ENCODE measurements at places on chromosomes 7 and 10.

- DNase-seq = no peak
Observed at GRCh38 chr10:104767282-104767681, 126.2 kb downstream of the SORCS3 start.

DNA sequence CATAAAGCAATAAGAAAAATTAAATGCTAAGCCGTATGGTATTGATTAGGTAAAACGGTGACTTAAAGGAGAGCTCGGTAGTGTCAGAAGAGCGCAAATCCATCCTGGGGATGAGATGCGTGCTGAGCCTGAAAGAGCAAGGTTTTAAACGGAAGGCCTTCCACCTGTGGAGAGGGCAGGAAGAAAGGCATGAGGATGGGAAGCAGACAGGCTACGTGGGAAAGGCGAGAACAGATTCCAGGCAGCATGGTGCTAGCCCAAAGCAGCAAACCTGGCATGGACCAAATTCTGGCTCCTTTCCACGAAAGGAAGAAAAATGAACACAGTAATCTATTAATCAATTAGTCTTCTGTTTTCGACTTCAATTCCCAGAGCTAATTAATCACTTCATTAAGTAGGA, 103.5 kb downstream of the HIPK2 start:
- no peak for DNase-seq

DNA sequence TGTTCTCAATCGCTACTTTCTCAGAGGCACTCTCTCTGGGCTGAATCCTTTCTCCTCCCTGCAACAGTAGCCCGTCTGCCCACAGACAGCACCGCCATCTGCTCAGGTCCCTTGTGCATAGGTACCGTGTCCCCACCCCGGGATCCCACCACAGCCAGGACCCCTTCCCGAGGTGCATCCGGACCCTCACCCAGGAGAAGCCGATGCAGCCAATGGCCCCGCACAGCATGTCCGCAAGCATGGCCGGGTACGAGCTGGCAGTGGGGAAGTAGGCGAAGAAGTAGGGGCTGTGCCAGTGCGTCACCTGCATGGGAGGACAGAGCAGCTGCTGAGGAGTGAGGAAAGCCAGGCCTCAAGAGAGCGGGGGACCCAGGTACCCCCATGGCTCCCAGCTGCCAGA, 25.5 kb downstream of the DDC start:
- DNase-seq = no peak

DNA sequence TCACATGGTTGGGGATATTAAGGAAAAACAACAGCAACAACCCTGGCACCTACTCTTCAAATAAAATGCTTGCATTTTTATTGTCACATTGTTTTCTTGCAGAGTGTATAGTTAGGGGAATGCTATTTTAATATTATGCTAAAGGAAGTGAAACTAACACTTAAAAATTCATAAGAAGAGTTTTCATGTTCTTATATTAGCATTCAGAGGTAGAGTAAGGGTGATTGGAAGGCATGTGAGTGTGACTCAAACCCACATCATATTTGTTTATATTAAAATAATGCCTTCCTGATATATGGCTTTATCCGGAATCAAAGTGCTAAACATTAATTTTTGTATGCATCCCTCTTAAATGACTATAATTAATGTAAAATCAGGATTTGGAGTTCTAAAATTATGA, 59.8 kb upstream of the TES start:
- no peak for DNase-seq

GRCh38 chr7:38040831-38041230, 120.4 kb downstream of the EPDR1 start:
- DNase-seq = no peak

DNA sequence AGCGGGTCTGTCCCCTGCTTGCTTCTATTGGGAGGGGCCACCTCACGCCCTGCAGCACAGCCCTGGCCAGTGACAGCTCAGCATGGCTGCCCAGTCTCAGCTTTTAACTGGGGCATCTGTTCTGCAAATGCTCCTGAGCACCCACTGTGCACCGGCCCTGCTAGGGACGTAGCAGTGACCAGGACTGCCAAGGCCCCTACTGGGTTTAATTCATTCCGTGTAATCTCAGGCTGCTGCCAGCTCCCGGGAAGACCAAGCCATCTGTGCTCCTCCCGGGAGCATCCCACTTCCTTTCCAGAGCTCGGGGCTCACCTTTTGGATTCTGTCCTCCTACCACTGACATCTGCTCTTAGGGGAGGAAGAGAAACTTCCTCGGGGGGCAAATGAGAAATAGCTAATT, 85.2 kb downstream of the ADARB2 start:
- no peak for DNase-seq

DNA sequence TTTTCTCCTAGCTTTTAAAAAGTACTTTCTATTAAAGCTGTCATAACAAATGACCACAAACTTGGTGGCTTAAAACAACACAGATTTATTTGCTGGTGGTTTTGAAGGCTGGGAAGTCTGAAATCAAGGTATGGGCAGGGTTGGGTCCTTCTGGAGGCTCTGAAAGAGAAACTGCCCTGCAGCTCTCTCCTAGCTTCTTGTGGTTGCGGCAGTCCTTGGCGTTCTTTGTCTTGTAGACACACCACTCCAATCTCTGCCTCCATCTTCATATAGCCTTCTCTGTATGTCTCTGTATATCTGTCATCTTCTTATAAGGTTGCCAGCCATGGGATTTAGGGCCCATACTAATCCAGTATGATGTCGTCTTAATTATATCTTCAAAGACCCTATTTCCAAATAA, 79.4 kb upstream of the PRR15 start:
- no peak for DNase-seq

DNA sequence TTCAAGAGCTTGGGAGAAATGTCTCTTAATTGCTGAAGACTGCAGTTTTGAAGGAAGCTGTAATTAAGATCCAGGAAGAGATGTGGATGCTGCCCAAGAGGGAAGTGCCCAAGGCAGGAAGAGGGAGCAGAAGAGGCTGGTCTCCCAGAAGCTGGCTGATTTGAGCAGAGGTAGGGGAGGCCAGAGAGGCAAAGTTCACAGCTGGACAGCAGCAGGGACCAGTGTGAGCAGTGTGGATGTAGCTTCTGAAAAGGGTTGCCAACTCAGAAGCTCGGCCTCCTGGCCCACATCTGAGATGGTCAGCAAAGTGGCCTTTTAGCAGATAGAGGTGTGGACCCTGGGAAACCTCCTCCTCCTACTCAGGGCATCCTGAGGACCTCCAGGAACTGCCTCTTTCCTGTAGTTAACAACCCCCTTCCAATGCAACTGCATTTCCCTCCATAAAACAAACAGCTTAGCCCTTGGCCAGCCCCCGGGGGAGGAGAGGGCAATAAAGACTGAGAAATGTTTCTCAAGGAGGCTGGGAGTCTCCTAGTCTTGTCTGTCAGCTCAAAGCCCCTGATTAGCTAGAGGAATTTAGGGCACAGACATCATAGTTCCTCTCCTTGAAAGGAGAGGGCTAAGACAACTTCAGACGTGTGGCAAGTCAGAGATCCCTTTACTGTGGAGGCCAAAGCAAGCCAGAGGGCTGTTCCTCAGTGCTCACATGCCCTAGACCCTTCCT, 69.5 kb downstream of the PAX2 start:
- DNase-seq = no peak

GRCh38 chr10:78852466-78853240, 216.1 kb upstream of the ZMIZ1 start:
- peak; percentile 27 for DNase-seq

DNA sequence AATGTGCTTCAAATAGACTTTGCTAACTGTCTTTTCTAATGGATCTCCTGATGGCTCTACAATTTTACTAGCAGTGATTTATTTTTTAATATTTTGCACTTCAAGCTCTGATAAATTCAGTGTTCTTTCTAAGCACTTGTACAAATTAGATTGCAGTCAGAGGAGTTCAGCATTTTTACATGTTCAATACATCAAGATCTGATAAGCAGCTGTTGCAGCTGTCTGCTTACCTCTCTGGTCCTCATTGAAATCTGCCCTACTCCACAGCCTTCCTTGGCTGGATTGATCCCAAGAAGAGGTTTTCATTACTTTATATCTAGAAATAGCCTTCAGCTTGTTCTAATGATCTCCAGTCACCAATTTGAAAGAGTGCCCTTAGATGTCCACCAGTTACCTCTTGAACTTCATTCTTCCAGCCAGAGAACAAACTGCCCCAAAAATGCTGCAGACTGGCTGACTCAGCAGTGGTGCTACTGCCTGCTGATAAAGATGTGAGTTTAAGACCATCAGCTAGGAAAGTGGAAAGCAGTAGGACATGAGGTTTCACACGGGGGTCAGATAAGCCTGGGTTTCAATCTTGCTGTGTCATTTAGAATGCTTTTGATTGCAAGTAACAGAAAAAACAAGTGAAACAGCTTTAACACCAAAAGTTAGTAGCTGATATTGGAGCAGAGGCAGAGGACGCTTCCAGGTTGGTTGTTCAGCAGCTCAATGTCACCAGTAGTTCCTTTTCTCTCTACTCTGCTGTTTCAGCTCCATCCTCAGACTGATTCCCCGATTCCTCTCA, 350.9 kb upstream of the NPVF start:
- DNase-seq = no peak

DNA sequence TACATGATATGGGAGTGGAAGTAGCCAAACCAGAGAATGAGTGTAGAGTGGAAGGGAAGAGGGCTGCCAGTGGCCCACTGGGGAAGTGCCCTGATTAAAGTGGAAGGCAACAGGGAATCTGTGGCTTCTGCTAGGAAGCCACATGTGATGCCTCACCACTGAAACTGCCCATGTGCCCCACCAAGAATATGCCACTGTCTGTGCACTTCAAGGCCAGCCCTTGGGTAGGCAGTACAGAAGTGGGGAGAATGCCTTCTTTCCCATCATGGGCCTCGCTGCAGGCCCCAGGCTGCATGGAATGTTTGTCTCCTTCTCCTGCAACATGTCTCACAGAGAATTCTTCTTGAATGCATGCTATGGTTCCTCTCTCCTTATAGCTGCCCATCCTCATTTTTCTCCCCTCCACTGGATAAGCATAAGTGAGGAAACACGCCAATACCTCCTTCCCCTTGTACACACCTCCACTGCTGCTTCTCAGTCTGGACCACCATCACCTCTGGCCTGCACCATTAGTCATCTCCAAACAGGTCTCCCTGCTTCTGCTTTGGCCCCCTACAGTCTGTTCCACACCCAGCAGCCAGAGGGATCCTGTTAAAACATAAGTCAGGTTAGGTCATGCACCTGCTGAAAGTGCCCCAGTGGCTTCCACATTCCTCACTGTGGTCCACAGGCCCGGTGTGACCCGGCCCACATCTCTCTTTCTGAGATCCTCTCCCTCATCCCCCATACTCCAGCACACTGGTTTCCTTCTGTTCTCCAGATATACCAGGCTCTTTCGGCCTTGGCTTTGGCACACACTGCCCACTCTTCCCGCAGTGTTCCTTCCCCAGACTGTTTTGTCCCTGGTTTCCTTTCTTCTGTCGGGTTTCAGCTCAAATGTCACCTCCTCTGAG, 37.1 kb downstream of the SNX10 start:
- no peak for DNase-seq

- no peak for DNase-seq
Observed at GRCh38 chr7:81645435-81645834, 124.4 kb downstream of the HGF start.

DNA sequence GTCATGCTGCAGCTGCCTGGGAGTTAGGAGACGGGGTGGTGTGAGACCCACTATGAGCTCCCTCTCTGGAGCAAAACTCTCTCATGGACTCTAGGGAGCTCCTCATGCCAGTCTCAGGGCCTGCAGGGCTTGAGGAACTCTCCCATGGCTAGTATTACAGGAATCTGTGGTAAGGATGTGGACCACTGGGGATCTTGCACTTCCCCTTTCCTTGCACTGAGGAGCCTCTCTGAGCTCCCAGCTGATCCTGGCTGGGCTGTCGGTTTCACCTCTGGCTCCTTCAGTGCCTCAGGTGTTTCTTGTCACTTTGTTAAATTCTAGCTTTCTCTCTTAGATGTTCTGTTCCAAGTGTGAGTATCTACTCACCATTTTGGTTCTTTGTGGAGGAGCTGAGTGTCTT, 71.6 kb upstream of the IMMP2L start:
- no peak for DNase-seq

Measured in MCF 10A (cell line).